LHCN-M2 (cell line): ENCODE measurements at places on chromosomes 7 and 10. TPM values are rescaled to one million over a fixed set of nuclear protein-coding genes. Genes with fewer than 3 reads are reported as not detected.

DNA sequence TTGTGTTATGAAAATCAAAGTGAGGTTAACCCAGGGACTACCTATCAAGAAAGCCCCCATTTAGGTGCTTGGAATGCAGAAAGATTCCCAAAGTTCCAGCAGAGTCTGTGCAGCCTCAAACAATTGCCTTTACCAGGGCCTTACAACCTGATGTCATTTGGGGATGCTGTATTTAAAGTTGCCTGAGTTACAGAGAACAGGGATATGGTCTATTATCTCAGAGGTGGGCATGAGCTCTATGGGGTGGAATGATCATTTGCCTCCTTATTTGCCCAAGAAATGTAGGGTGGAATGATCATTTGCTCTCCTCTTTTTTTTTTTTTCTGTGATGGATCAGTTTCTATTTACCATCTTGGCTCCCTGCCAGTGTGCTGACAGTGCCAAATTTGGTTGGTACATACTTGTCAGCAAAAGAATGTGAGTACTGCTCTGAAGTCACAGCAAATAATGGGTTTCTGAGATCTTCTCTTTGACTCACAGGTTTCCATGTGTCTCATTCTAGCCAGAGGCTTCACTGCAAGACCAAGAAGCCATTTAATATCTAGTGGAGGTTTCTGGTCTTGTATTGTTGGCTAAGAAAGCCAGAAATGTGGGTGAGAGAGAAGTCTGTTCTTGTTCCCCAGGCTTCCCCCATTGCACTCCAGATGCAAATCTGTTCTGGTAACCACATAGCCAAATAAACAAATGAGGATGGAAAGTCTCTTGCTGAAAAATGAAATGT, 45.5 kb upstream of the ZNRF2 start:
- peak; percentile 92 for DNase-seq

DNA sequence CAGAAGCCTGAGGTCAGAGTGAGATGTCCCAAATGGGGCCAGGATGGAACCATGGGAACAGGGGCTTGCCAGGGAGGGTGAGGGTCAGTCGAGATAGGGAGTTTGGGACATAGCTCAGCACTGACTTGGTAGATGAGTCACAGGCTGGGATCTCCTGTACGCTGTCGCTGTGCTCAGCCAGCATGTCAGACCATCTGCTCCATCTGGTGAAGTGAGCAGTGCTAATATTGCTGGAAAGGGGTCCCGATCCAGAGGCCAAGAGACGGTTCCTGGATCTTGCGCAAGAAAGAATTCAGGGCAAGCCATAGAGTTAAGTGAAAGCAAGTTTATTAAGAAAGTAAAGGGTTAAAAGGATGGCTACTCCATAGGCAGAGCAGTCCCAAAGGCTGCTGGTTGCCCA, 505.6 kb downstream of the GALNT17 start:
- DNase-seq, result peak; percentile 78

DNA sequence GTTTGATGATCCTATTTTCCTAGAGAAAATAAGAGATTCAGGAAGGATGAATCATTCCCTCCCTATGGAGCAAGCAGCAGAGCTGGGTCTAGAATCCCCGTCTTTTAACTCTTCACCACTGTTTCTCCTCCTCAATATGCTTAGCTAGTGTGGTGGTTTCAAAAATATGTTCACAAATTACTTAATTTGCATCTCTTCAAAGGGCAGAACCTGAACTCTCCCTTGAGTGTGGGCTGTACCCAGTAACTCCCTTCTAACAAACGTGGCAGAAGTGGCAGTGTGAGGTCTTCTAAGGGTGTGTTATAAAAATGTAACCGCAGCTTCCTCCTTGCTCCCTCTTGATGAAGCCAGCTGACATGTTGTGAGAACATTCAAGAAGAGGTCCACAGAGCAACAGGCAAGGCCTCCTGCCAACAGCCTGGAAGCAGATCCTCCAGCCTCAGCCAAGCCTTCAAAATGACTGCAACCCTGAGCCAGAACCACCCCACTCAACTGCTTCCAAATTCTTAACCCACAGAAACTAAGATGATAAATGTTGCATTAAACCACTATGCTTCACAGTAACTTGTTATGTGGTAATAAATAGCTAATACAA, 36.6 kb downstream of the SRPK2 start:
- DNase-seq, result peak; percentile 94

Gene KCND2
- 0.34 TPM in 1 of 2 replicates, not detected in the other for total RNA-seq

Gene FAM180A
- 3.7 and 4.1 TPM in 2 replicates for total RNA-seq

Gene AFAP1L2
- total RNA-seq, result under 0.01 TPM in 1 of 2 replicates, not detected in the other

Gene TCF7L2
- 2.9 and 3.4 TPM in 2 replicates for total RNA-seq

Gene FAM241B
- total RNA-seq, result not detected in 2 replicates
